M059J (cell line): ENCODE measurements at places on chromosomes 1 and 21.

GRCh38 chr1:58082596-58082995 is 463.9 kb downstream of the OMA1 start:
- DNase-seq, result no peak

- DNase-seq, result peak; percentile 95
Observed at GRCh38 chr1:197799271-197799670, 24.0 kb upstream of the DENND1B start.

GRCh38 chr21:45409466-45410150 is 4.6 kb downstream of the COL18A1 start:
- DNase-seq, result peak; percentile 38

DNA sequence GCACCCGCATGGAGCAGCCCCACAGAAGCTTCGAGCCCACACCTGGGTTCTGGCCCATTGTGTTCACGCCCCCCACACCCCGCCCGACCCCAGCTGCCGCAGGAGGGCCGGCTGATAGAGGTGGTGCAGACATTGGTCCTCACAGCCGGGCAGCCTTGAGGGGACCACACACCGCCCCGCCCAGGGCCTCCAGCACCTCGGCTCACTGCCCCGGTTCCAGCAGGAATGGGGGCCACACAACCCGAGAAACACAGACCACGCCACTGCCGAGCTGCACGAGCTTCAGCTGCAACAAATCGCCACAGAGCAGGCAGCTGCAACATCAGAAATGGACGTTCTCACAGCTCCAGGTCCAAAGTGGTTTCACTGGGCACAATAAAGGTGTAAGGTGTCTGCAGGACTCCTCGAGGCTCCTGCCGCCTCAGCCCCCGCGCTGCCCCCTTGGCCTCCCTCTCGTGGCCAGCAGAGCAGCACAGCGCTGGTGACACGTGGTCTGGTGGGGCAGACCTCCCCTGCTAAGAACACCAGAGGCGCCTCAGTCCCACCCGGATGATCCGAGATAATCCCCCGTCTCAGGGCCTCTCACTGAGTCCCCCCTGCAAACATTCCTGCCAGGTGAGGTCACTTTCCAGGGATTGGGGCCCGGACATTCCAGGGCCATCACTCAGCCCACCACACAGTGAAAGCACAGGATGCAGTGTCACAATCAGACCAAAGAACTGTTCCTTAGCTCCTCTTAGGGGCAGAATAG is 62.3 kb upstream of the ADARB1 start:
- peak; percentile 98 for DNase-seq

GRCh38 chr1:233440951-233441401 is 113.5 kb downstream of the MAP3K21 start:
- peak; percentile 78 for DNase-seq

GRCh38 chr1:30609999-30610345 is 113.4 kb downstream of the MATN1 start:
- DNase-seq, result no peak

DNA sequence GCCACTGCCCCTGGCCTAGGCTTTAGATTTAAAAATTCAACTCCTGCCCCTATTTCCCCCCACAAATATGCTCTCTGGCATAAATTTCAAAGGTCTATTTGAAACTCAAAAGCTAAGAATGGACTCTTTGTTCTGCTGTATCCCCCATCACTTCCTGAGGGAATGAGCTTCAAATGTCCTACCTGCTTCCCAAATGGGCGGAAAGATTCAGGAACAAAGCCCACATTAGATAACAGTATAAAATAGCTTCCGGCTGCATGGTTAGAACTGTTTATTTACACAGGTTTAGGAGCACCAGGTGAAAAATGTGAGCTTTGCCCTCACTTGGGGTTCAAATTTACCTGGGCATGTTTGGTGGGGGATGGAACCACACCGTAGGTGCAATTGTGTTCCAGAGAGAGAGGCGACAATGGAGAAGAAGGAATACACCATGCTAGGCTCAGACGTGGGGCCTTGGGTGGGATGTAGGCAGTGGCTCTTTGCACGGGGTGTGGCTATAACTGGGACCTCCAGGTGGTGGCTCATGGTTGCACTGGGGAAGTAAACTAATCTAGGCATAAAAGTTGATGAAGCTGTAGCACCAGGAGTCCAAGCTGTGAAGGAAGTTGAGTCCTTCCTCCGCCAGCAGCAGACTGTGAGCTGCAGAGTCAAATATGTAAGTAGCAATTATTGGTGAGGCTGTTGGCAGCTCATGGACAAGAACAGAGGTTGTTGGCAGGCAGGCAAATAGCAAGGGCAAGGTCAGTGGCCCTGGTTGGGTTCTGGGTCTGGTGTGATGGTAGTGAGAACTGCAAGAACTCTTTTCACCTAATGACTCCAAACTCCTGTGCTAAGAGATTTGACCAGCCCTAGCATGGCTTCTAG is 41.5 kb upstream of the SRSF10 start:
- DNase-seq, result peak; percentile 44
